ENCODE measurements at places on chromosomes 16 and 17.

- DNase-seq = peak; percentile 61
These were observed 20.4 kb upstream of the WDR45B start for GRCh38 chr17:82668631-82669099.

DNA sequence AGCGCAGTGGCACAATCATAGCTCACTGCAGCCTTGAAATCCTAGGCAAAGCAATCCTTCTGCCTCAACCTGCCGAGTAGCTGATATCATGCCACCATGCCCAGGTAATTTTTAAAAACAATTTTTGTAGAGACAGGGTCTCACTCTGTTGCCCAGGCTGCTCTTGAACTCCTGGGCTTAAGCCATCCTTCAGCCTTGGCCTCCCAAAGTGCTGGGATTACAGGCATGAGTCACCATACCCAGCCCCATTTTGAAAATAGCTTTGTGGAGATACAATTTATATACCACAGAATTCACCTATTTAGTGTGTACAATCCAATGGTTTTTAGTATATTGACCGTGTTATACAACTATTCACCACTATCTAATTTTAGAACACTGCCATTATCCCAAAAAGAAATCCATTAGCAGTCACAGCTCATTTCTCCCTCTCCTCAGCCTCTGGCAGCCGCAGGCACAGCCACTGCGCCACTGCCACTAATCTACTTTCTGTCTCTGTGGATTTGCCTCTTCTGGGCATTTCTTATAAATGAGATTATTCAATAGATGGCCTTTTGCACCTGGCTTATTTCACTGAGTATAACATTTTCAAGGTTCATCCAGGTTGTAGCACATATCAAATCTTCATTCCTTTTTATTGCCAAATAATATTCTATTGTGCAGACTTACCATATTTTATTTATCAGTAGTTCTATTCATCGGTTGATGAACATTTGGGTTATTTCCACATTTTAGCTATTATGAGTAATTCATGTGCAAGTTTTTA is 6.5 kb downstream of the RNF157 start:
- no peak for DNase-seq

- DNase-seq = peak; percentile 17
These were observed 16.6 kb upstream of the ERN1 start for GRCh38 chr17:64146418-64147109.

DNA sequence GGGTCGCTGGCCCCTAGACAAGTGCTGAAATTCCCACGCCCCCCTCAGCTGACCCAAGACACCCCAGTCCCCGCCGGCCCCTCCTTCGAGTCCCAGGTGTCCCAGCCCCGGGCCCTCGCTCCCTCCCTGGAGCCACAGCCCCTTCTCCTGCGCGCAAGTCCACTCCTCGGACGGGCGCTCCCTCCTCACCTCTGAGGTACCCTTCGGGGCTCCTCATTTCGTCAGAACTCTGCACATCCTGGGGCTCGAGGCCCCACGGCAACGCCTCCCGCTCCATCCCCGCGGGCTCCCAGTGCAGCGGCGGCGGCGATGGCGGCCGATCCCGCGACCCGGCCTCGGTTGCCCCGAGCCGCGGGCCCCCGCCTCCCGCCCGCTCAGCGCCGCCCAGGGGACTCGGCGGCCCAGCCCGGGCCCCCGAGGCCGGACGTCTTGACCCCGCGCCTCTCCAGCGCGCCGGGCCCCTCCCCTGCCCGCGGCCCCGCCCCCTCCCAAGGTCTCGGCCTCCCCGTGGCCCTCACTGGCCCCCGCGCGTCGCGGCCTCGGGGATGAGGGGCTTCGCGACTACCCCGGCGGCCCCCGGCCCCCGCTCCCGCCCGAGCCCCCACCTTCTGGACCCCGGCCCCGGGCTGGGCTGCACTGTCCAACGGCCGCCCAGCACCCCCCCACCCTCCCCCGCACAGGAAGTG is at the start of gene ZNF768:
ZNF768 (minus strand) TSS at position 430 of the 686 bp plus-strand sequence; CDS start at position 277, 153 bp downstream.
- DNase-seq = no peak

- no peak for DNase-seq
These were observed 1.6 kb upstream of the PECAM1 start for GRCh38 chr17:64392300-64392699.

- no peak for DNase-seq
These were observed 197.9 kb downstream of the RBFOX3 start for GRCh38 chr17:79412886-79413390.
